SHP77 (cell line): ENCODE measurements at places on chromosomes 11 and 22.
A peak's percentile ranks its signal among the peaks of the same experiment; 100 is the strongest.

- DNase-seq: no peak
Measured at GRCh38 chr11:55726715-55727324, 46.4 kb upstream of the OR5D13 start.

GRCh38 chr11:108160970-108161566 lies 39.7 kb downstream of the ACAT1 start:
- DNase-seq: no peak

- no peak for DNase-seq
Measured at GRCh38 chr11:35663408-35663702, 780 bp downstream of the TRIM44 start.

DNA sequence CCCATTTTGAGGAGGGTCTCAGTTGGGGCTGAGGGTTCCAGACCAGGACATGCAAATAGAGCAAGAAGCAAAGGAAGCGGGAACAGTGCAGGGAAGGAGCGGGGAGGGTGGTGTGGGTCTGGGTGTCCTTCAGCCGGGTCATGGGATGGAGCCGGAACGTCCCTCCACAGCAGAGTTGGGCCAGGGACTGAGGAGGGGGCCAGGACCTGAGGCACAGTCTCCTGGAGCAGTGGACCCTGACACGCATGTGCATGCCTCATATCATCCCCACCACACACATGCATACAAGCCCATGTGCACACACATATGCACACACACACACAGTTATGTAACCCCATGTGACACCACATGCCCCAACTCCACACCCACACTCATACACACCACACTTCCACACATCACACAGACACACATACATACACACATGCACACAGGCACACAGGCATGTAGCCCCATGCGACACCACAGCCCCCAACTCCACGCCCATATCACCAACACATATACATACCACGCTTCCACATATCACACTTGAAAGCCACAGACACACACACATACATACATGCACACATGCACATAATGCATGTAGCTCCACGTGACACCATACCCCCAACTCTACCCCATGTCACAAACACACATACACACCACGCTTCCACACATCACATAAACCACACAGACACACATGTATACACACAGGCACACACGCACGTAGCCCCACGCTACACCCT lies 1026.6 kb downstream of the BRD1 start:
- DNase-seq: no peak

DNA sequence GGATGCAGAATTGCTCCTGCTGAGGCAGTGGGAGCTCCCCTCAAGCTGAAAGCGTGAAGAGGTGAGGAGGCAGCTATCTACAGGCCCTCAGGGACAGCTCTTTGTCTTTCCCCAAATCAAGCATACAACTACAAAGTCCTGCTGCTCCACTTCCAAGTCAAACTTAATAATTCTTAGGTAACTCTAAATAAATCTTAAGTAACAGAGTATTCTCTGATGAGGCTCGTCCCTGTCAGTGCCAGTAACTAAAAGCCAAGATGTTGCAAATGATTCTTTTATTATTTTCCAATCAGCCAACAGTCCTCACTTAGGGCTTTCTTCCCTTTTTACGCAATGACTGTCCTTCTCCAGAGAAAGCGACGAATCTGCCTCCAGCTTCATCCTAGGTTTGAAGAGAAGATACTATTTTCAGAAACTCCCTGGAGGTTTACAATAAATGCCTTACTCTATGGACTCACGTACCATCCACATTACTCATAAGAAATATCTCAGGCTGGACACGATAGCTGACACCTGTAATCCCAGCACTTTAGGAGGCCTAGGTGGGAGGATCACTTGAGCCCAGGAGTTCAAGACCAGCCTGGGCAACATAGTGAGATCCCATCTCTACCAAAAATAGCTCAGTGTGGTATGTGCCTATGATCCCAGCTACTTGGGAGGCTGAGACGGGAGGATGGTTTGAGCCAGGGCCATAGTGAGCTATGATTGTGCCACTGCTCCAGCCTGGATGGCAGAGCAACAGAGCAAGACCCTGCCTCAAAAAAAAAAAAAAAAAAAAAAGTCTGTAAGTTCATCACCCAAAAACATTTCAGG lies 3.1 kb upstream of the C22orf39 start:
- DNase-seq: no peak

DNA sequence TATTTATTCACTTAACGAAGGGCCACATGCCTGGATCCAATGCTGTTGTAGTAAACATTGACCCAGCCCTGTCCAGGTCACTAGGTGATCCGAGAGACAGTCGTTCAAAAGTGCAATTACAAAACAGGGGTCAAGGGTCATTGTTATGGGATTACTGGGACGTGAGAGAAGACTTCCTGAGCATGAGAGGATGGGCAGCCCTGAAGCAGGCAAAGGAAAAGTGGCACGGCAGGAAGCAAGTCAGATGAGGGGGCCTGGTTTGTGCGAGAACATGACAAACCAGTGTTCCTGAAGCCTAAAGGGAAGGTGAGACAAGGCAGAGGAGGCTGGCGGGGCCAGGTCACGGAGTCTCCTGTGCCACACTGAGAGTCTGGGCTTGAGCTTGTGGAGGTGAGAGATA lies 15.8 kb upstream of the MMP20 start:
- DNase-seq: no peak

GRCh38 chr22:44242946-44243724 lies 62.4 kb downstream of the PARVG start:
- peak; percentile 26 for DNase-seq

DNA sequence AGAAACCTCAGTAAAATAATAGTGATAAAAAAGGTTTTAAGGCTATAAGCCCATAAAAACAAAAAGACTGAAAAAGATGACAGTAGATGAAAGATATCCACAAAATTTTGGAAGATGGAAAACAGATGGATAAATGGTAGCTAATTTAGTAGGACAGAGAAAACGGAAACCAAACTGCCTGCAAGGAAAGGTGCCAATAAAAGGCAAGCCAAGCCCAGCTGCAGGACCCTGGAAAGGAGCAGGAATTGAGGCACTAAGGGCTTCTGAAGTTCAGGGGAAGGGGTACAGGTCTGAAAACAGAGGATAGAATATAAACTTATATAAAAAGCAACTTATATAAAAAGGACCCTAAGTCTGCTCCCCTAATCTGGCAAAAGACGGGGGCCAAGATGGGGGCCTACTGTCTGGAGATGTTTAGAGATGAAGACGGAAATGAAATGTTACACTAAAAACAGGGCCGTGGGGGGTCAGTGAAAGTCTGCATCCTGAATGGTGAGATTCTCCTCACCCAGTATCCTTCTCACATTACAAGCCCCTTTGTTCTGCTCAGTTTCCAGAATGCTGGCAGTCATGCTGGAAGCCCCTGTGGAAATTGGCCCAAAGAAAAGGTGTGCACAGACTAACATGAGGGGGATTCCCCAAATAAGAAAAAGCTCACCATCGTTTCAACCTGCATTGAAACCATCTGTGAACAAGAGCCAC lies 269.3 kb upstream of the PITPNB start:
- DNase-seq: no peak

DNA sequence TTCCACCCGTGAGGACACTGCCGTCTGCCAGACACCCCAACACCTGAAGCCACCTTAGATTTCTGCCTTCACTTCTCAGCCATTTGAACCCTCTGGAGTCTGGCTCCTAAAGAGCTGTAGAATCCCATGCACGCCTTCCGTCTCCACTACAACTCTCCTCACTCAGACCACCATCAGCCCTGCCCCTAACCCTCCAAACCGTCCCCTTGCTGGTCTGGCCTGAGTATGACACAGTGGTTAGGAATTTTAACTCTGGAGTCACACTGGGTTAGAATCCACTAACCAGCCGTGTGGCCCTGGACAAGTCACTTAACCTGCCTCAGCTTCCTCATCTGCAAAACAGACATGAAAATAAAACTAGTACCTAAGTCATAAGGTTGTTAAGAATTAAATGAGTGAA lies 3.0 kb downstream of the CNIH2 start:
- DNase-seq: no peak

DNA sequence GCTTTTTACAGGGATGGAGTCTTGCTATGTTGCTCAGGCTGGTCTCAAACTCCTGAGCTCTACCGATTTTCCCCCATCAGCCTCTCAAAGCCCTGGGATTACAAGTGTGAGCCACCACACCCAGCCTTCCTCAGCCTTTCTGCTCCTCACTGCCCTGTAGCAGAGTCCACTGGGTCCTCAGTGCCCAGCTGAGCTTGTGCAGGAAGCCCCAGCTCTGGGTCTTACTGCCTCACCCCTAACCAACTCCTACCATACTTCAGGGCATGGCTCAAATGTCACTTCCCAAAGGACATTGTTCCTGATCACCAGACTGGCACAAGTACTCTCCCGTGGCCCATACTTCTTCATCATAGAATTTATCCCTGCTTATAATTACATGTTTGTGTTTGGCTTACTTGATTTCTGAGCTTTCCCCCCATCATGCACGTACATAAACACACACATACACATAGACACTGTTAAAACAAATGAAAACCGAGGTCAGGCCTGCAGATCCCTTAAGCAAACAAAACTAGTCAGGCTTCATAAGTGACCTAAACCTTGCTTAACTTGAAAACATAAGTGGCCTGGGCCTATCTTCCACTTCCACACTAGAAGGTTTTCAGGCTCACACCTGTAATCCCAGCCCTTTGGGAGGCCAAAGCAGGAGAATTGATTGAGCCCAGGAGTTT lies 14.0 kb upstream of the SLC43A3 start:
- no peak for DNase-seq

- no peak for DNase-seq
Measured at GRCh38 chr11:95625164-95625900, 164.2 kb downstream of the FAM76B start.

GRCh38 chr22:20583471-20583922 lies 76.1 kb downstream of the MED15 start:
- no peak for DNase-seq

GRCh38 chr22:31585161-31585859 lies 76.7 kb downstream of the PISD start:
- no peak for DNase-seq

DNA sequence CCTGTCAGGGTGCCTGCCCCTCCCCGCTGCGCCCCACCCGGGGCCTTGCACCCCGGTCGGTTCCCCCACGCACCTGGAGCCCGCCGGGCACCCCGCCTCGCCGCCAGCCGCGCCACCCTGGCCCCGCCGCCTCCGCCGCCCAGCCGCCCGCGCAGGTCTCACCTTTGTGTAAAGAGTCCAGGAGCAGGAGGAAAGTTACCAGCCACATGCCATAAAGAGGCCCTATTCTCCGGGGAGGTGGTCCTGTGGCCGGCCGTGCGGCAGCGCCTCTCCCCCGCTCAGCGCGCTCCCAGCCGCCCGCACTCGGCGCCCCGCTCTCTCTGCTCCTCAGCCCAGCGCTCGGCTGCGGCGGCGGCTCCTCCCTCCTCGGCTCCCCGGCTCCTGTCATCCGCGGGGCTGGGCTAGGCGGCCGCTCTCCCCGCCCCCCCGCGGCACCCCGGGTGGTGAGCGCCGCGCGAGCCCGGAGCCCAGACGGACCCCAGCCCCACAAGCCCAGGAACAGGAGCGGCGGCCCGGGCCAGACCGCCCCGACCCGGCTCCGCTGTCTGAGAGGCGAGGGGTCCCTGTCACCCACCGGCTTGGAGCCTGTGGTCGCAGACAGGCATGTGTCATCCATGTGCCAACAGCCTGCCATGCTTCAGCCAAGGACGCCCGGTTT lies at the start of gene DSCAML1:
DSCAML1 (minus strand) TSS at position 345 of the 658 bp plus-strand sequence; CDS start at position 208, 137 bp downstream.
- no peak for DNase-seq

DNA sequence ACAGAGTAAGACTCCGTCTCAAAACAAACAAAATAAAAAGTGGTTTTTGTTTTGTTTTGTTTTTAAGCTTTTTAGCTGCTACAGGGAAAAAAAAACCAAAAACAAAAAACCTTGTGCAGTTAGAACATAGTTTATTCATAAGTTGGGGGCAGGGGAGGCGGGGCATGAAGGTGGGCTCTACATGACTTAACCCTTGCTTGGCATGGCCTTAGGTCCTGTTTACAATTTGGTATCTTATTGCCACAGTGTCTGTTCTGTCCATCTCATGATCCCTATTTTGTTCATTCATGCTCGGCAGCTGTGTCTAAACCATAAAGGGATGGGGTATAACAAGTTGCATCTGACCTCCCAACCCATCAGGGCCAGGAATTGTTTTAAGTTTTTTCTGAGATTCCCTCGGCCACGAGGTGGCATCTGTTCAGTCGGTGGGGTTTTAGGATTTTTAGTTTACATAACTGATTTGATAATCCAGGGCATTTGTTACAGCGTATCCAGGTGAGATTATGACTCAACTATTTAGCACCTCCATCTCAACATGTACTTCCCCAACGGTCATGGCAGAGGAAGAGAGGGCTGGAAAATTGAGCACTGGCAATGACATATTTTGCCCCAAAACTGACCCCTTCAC lies 6.9 kb downstream of the AP5B1 start:
- DNase-seq: no peak

- DNase-seq: no peak
Measured at GRCh38 chr11:9250139-9250582, 15.0 kb downstream of the DENND5A start.

GRCh38 chr11:19827399-19828135 lies 114.9 kb downstream of the NAV2 start:
- no peak for DNase-seq

- DNase-seq: no peak
Measured at GRCh38 chr11:66126064-66126463, 56.0 kb downstream of the PACS1 start.

DNA sequence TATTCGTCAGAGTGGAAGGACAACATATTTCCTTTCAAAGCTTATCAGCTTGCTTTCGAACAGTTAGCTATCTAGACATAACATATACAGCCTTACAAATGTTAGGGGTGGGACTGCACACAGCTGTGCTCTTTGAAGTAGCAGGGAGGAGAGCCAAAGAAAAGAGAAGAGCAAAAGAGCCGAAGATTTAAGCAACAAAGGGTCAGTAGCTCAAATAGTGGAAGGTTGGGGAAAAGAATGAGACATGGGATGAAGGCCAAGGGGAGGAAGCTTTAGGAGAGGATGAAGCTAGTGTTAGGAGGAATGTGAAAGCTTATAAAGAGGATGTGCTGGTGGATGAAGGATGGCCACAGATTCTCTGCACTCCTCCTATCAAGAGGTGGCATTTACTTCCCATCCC lies 31.8 kb upstream of the IGSF22 start:
- no peak for DNase-seq
